Activated gamma-delta T cell (primary cell): ENCODE measurements at places on chromosomes 5 and 9.

DNA sequence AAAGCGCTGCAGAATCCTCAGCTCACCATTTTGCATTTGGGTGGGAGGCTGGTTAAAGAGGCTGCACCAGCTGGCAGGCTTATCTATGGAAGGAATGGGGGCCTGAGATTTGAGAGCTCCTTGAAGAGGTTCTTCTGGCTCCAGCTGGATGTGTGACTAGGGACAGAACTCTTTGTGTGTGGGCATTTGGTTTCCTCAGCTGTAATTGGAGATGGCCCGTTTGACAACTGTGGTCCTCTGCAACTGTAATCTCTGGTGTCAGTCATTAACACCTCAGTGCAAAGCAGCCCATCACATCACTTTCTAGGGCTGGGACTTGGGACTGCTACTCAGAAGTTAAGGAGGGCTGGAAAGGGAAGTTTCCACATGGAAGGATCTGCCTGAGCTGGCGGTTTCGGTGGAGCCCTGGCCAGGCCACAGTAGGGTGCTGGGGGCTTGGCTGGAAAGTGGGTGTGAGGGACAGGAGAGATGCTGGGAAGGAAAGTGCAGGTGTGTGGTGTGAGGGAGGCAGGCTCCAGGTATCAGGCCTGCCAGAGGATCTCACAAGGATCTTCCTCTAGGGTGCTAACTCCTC, 193.8 kb downstream of the GADD45G start:
- DNase-seq, result no peak

DNA sequence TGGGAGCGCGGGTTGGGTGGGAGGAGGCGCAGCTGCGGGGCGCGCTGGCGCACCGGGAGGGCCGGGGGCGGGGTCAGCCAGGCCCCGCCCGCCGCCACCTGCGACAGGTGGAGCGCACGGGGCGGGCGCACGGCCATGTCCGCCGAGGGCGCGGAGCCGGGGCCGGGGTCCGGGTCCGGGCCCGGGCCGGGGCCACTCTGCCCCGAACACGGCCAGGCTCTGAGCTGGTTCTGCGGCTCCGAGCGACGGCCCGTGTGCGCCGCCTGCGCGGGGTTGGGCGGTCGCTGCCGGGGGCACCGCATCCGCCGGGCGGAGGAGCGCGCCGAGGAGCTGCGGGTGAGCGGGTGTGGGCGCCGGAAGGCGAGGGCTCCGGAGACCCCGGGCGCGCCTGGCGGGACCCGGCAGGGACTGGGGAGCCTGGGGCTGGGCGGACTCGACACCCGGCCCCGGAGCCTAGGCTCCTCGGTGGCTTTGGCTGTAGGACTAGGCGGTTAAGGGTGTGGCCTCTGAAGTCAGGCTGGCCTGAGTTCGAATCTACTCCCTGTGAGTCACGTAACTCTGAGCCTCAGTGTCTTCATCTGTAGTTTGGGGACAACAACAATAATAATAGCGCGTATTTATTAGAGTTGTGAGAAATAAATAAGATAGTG, at the start of gene BSPRY:
Gene BSPRY (plus strand): TSS at position 97 of the 650 bp plus-strand sequence. CDS start 39 bp downstream, at position 136.
- DNase-seq, result peak; percentile 20

DNA sequence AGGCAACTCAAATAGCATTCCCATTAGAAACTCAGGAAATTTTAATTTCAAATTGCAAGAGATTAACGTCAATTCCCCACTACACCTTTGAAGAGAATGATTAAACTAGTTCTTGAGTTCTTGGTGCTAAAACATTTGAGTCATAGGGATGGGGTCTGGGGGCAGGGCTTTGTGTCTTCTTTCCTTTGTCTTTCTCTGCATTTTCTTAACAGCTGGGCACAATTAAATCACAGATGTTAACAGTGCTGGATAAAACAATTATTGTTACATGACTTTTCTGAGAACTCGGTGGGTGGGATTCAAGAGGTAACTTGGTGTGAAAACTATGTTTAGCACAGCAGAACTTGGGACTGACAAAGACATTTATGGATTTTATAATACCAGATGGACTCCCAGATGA, 351.9 kb upstream of the TNC start:
- no peak for DNase-seq

DNA sequence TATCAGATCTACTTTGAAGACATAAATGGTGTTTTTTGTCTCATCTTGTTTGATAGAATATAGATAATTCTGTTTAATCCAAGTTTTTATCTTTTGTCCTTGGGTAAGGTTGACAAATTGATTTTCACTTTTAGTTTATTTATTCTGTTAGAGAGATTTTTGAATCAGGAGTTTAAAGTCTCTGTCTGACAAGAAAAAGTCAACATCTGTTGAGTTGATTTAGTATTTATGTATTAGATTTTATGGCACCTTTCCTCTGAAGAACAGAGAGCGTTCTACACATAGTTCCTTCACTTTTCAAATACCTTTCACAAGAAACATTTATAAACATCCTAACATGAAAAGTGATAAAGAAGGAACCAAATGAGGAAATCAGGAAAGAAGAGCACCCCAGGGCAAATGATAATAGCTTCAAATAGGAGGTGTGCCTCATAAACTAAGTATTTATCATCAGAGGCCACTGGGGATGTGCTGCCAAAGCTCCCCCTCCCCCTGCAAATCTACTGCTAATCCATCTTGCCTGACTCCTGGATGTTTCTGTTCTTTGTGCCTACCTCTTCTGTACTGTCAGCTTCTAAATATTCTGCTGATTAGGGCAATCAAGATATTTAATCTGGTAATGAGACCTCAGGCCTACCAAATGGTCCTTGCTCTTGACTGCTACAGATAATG, 457.7 kb upstream of the CHD1 start:
- no peak for DNase-seq

GRCh38 chr5:158388021-158388420, 529.1 kb upstream of the CLINT1 start:
- no peak for DNase-seq

- DNase-seq, result no peak
Observed at GRCh38 chr9:105290418-105290817, 46.0 kb downstream of the SLC44A1 start.

GRCh38 chr5:142145106-142145900, 36.7 kb downstream of the NDFIP1 start:
- DNase-seq, result no peak

- DNase-seq, result no peak
Observed at GRCh38 chr9:86046930-86047341, 52.4 kb downstream of the GOLM1 start.

- no peak for DNase-seq
Observed at GRCh38 chr9:93290495-93291434, 106.8 kb downstream of the WNK2 start.

- no peak for DNase-seq
Observed at GRCh38 chr5:173554989-173555705, 61.3 kb downstream of the BOD1 start.

- no peak for DNase-seq
Observed at GRCh38 chr5:102715082-102715807, 39.9 kb upstream of the PAM start.

- DNase-seq, result no peak
Observed at GRCh38 chr9:137313956-137314560, 12.0 kb upstream of the NRARP start.

DNA sequence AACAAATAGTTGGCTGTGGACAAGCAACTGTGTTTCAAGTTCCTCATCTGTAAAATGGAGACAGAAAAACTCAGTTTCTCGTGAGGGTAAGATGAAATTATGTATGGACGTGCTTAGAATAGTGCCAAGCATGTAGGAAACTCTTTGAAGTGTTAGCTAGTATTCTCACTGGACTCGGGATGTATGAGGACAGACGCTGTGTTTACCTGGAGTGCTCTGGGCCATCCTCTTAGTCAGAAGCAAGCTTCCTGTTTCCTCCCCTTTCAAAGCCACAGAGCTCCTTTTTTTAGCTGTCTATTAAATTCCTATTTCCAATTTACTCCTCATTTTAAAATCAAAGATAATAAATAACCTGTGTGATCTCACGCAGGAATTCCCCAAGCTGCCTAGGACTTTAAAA, 23.8 kb upstream of the IQGAP2 start:
- DNase-seq, result no peak

GRCh38 chr9:16753256-16753655, 117.2 kb downstream of the BNC2 start:
- DNase-seq, result no peak

GRCh38 chr5:159792180-159792579, 124.1 kb upstream of the ADRA1B start:
- no peak for DNase-seq

DNA sequence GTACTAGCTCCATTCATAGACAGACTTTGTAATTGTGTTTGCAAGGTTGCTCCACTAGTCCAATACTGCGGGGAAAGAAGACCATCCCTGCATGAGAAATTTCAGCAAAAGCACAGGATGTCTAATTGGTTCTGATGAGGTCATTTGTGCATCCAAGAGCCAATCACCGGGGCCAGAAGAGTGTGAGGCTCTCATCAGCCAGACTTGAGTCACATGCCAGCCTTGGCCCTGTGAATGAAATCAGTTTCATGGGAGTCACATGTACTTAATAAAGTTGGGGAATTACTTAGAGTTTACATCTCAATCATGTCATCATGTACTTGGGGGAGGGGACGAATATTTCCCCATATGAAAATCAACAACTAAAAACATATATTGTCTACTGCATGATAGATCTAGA, 1236.0 kb downstream of the MAT2B start:
- no peak for DNase-seq

GRCh38 chr5:114176356-114176755, 185.5 kb upstream of the KCNN2 start:
- DNase-seq, result no peak

DNA sequence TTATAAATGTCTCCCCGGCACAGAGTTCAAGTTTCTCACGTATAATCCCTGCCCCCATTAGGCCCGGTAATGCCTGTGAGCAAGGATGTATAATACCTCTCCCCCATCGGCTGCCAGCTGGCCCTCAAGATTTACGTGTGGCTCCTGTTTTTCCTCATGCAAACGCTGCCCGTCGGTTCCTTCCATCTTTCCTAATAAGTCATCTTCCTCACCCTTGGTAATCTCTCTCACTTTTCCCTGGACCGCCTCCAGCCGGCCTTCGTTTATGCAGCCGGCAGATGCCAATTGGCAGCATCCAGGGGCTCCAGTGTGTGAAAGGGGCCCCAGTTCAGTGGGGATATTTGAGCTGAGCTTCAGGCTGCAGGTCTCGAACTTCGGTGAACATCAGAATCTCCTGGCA, 86.5 kb upstream of the NEURL1B start:
- DNase-seq, result no peak

- no peak for DNase-seq
Observed at GRCh38 chr5:76084496-76085242, 1.5 kb downstream of the SV2C start.

DNA sequence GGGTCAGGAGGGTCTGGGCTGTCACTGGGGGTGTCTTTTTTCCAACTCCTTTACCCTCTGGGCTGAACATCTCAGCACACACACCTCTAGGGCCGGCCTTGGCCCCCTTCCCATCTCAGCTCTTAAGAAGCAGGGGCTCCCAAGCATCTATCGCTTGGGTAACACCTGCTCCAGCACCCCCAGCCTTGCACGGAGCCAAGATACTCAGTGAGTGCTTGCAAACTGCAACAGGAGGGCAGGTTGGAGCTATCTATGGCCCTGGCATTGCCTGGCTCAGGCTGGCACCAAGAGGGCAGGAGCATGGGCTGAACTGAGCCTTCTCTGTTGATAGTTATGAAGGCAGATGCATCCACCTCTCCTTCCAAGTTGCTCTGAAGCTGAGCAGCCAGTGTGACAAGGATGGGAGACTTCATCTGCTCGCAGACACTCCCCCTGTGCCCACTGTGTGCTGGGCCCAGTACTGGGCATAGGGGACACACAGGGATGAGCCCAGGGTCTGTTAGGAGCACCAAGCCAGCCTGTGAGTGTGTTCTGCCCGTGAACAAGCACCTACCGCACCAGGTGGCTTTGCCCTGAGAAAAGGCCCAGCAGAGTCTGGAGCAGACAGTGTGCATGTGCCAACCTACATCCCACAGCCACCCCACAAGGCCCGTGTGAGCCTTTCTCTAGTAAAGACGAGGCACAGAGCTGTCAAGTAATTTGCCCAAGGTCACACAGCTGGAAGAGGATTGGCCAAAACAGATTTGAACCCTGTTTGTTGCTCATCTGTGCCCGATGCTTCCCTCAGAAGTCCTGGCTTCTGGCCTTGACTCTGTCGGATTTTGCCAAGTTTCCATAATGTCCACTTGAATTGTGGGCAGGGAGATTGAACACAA, 58.2 kb downstream of the PHF2 start:
- no peak for DNase-seq

DNA sequence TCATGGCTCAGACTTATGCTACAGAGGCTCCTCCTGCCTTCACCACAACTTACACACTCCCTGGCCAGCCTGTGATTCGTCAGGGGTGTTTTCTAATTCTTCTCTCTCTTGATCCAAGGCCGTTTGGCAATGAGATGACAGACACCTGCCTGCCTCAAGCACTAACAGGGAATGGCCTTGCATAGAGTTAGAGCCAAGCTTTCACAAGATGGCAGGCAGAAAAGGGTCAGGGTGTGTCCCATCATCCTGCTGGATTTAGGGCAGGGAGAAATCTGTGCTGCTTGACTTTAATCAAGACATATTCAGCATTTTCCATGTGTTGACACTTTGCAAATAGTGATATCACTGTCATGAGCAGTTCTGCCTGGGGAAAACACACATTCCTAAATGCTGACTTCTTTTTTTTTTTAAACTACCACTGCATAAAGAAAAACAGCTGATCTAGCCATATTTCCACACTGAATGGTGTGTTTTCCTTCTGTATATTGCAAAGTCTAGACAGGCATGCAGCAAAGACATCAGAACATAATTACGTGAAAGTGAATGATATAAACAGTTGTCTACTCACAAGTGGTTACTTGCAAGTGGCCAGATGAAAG, 95.0 kb upstream of the SLC25A48 start:
- DNase-seq, result no peak
